NCI-H1105 treated with DMSO at 0.1 percent for 48 hours (cell line): ENCODE measurements at places on chromosomes 3 and 15.
A peak's percentile ranks its signal among the peaks of the same experiment; 100 is the strongest.

DNA sequence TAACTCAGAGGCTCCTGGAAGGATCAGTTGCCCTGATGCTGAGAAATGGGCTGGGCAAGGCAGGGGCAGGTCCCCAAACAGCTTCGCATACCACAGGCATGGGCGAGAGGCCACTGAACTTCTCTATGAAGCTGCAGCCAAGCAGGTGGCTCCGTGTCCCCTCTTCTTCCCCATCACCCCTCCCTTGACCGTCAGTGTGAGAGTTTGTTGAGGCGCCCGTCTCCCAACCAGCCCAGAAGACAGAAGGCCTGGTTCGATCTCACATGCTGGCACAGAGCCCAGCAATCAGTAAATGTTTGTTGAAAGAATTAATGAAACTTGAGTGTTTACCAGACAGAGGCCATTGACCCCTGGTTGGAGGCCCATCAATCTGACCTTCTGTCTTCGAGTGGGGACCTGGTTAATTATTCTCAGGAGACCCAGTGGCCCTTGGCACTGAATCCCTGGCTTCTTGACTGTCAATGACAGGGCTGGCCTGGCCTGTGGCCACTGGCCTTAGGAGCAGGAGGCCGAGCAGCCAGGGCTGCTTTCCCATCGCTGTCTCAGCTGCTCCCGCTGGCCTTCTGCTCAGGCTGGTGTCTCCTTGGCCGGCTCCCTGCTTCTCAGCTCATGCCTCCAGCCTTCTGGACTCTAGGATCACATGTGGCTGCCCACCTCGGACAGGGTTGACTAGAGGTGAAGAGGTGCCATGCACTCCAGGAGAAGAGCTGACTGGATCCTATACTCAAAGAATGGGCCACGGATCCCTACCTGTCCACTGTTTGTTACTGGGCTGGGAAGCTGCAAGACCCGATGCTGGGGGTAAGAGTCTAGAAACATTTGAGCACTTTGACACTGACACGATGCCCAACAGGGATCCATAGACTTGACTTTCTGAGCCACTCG is 113.4 kb downstream of the ASB7 start:
- DNase-seq = peak; percentile 2

DNA sequence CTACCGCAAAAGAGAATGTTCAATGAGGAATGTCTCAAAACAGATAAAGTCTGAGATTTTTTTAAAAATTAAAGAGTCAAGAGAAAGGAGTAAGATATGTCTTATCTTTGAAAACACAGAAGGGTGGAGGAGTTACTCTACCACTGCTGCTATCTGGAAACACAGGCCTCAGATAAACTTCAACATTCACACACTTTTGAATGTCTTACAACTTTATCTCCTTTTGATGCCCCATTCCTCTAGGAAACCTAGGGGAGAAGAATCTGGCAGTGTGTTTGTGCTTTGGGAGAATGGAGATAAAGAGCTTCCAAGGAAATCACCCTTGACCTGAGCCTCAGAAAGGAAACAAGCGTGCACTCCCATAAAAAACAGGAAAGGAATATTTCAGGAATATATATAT is 468.2 kb downstream of the PLOD2 start:
- DNase-seq = no peak

DNA sequence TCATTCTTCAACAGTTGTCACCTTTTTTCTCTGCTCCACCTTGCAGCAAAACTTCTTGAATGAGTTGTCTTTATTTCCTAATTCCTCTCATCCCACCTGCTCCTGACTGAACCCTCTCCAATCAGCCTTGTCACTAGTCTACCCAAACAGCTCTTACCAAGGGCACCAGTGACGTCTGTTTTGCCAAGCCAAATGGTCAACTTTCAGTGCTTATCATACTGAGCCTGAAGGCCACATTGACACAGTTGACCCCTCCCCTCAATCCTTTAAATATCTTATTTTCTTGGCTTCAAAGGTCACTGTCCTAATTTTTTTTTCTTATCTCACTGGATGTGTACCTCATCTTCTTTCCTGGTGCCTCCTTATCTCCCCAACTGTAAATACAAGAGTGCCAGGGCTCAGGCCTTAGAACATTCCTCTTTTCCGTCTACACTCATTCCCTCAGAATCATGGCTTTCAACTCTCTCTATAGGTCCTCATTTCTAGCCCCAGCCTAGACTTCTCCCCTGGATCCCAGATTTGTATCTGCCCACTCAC is 43.2 kb downstream of the CMTM8 start:
- no peak for DNase-seq

GRCh38 chr15:48679952-48680351 is 34.4 kb upstream of the FBN1 start:
- DNase-seq = no peak

GRCh38 chr15:42401544-42402454 is 42.5 kb downstream of the CAPN3 start:
- no peak for DNase-seq

DNA sequence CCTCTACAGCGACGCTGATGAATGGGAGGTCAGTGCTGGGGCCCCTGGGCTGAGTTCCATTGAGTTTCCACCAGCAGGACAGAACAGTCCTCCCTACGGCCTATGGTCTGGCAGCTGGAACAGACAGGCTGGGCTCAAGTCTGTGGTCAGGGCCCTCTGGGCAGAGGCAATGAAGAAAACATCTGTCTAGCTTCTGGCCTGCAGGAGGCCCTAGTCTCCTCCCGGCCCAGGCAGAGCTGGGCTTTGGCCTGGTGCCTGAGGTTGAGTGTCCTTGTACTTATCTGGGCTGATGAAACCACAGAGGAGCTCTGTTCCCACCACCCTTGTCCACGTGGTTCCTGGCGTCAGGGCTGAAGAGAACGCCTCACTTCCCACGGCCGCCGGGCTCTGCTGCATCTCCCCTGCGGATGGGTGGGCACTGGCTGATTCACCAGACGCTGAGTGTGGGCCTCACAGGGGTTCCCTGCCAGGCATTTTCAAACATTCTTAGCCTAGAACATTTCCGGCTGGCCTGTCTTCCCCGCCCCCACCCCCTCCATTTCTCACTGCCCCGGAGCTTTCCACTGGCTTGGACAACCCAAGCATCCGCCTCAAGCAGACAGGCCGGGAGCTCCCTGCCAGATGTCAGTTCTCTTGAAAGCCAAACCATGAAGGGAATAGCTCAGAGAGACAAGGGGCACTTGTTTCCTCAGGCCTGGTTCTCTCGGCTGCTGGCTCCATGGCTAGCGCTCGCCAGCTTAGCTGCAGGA is 20.3 kb downstream of the PPCDC start:
- DNase-seq = no peak
